ENCODE measurements at places on chromosomes 13 and 19.

- no peak for DNase-seq
Measured at GRCh38 chr13:112953591-112954487, 15.2 kb upstream of the MCF2L start.

DNA sequence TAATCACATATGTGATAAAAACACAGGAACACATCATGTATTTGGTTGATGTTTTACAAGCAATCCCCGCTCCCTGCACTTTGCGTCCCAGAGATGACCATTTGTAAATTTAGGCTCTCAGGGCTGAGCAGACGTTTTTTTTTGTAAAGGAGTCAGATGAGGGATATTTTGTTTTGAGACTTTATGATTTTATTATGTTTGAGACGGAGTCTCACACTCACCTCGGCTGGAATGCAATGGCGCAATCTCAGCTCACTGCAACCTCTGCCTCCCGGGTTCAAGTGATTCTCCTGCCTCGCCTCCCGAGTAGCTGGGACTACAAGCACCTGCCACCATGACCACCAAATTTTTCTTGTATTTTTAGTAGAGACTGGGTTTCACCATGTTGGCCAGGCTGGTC lies 1.4 kb downstream of the TLE6 start:
- no peak for DNase-seq

DNA sequence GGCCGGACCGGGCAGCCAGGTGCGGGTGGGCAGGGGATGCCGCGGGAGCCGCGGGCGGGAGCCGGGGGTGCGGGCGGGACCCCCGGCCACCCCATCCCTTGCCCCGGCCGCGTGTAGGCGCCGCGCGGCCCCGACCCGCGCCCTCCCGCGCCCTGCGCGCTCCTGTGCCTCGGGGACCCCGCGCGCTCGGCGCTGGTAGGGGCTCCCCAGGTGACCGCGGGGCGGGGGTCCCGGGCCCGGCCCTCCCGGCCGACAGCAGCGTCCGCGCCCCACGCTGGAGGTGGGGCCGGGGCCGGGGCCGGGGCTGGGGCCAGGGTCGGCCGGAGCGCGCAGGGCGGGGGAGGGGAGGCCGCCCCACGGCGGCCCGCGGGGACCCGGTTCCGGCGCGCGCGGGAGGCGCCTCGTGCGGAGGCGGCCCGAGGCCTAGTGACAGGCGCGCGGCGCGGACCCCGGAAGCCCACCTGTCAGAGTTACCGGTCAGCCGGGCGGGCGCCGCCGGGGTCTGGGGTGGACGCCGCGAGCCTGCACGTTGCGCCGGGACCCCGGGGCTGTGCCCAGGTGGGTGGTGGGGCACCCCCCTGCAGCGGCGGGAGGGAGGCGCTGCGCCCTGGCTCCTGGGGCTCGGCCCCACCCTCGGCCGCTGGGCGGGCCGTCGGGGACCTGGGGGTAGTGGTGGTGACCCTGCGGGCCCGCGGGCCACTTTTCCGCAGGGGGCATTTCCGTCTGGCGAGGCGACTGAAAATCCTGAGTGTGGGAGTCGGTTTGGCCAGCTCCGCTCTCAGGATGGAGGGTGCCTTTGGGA lies 518 bp downstream of the TFDP1 start:
- DNase-seq, result peak; percentile 27

GRCh38 chr19:8664671-8665057 lies 33.9 kb downstream of the ACTL9 start:
- no peak for DNase-seq

GRCh38 chr13:38763446-38764381 lies 76.8 kb downstream of the FREM2 start:
- peak; percentile 85 for DNase-seq

DNA sequence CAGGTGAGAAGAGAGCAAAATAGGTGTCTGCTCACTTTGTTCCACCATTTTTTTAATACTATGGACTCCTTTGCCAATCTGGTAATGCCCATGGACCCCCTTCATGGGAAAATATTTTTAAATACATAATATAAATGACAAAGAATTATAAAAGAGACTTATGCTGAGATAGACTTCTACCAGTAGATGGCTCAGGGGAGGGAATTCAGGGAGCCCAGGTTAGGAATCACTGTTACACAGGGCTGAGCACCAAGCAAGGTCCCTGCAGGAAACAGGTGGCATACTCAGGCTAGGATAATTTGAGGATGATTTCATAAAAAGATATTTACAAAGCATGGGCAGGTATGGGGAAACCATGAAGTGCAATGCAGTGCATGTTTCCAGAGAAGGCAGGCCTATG lies 525.9 kb downstream of the FGF9 start:
- DNase-seq, result peak; percentile 18

DNA sequence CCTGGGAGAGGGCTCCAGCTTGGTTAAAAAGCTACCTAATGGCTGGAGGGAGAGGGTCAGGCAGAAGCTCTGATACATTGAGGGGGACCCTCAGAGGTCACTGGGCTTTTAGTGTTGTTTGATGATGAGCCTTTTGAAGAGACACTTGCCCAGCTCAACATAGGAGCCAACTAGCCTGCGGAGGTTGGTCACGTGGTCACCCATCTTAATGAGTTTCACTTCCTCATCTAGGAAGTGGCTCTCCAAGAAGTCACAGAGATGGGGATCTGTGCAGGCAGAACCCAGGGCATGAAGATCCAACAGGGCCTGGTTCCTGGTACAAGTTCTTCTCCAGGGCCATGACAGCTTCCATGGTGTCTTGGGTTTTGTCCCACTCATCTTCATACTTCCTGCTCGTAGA lies 33.4 kb downstream of the IPO5 start:
- DNase-seq, result no peak

- peak; percentile 2 for DNase-seq
Measured at GRCh38 chr13:68369739-68370138, 1139.6 kb upstream of the PCDH9 start.

DNA sequence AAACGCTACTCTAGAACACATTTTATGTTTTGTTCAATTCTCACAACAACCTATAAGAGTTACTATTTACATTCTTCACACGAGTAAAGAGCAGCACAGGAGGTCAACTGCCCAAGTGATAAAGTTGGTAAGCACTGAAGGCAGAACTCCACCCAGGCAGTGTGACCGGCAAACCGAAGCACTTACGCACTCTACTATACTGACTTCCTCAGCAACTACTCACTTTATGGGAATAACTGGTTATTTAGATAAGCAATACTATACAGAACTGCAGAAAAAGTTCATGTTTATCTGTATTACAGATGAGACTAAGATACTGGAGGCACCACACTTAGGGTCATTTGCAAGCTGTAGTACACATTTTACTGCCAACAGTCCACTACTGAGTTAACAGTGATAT lies 28.8 kb downstream of the FOXO1 start:
- no peak for DNase-seq

DNA sequence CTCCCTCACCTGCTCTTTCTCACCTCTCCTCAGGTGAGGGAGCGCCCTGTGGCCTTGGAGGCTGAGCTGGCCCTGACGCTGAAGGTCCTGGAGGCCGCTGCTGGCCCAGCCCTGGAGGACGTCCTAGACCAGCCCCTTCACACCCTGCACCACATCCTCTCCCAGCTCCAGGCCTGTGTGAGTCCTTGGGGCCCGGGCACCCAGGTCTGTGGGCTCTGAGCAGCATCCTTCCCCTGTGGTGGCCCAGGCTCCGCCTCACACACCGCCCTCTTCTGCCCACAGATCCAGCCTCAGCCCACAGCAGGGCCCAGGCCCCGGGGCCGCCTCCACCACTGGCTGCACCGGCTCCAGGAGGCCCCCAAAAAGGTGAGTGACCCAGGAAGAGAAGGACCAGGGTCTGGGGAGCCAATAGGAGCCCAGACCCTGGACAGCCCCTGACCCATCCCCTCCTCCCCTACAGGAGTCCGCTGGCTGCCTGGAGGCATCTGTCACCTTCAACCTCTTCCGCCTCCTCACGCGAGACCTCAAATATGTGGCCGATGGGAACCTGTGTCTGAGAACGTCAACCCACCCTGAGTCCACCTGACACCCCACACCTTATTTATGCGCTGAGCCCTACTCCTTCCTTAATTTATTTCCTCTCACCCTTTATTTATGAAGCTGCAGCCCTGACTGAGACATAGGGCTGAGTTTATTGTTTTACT lies 1.9 kb downstream of the IFNL1 start:
- DNase-seq, result no peak

- peak; percentile 84 for DNase-seq
Measured at GRCh38 chr19:4233282-4233853, 4.0 kb downstream of the EBI3 start.

DNA sequence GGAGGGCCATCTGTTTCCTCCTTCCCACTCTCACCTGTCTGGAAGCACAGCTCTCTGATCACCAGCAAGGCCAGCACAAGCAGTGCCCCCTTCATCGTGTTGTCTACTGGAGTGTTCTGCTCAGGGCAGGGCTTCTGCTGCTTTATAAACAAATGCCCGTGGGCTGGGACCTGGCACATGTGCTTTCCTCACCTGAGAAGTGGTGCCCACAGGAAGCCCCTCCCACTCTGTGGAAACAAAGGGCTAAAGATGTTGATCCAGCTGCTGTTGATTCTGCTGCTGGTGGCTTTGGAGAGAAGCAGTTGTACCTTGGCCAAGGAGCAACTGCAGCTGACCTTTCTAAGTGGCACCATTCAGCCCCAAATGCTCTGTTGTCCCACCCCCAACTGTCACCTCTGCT lies 26.4 kb upstream of the ZNF181 start:
- no peak for DNase-seq

DNA sequence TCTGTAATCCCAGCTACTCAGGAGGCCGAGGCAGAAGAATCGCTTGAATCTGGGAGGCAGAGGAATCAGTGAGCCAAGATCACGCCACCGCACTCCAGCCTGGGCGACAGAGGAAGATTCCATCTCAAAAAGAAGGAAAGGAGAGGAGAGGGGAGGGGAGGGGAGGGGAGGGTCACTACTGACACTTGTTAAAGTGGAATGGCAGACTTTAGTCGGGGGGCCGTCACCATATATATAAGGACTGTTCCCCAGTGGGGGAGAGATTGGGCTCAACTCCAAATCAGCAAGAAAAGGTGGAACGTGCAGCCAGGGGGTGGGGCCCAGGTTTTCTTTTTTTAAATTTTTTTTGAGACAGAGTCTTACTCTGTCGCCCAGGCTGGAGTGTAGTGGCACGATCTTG lies 26.2 kb downstream of the TPT1 start:
- no peak for DNase-seq

DNA sequence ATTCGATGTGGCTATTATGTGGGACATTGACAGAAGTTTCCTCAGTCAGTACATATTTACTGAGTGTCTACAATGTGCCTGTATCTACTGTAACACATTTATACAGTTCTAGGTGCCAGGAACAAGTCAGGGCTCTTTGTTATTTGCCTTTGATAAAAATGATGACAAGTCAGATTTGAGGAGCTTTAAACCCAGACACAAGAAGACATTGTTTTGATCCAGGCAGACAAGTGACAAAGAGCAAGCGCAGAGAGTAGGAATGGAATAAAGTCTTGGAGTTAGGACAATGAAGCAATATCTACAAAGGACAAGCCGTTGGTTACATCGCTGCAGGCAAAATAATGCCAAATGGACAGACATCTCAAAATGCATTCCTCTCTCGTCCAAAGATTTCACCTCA lies 70.1 kb downstream of the ITGBL1 start:
- no peak for DNase-seq

- DNase-seq, result no peak
Measured at GRCh38 chr13:67048084-67048820, 181.9 kb downstream of the PCDH9 start.

GRCh38 chr19:10499550-10500246 lies 3.5 kb downstream of the KEAP1 start:
- peak; percentile 70 for DNase-seq

GRCh38 chr19:50658441-50659317 lies 9.4 kb downstream of the C19orf81 start:
- peak; percentile 97 for DNase-seq

DNA sequence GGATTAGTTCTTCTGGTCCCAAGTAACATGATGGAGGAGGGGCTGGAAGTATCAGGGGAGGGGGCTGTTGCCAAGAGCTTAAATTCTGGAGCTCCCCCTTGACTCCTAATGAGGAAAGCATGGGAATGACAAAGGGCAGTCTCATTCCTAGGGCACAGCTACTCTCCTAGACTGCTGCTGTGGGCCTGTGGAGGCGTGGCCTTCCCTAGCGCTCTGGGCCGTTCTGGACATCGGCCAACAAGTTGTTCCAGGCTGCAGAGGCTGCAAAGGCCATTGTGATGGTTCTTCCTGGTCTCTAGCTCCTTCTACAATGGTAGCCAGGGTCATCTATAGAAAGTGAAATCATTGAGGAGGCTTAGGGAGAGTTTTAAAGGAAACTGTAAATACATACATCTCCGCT lies 916.6 kb downstream of the DIAPH3 start:
- no peak for DNase-seq

DNA sequence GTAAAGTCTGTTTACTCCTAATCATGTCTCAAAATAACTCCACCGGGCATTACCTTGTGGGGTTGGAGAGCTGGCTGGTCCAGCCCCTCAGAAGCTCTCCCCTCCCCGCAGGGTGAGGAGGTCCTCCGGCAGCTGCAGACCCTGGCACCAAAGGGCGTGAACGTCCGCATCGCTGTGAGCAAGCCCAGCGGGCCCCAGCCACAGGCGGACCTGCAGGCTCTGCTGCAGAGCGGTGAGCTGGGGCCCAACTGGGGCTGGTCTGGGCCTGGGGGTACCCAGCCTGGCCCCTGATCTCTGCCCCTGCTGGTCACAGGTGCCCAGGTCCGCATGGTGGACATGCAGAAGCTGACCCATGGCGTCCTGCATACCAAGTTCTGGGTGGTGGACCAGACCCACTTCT lies 20.2 kb downstream of the HIPK4 start:
- DNase-seq, result no peak

DNA sequence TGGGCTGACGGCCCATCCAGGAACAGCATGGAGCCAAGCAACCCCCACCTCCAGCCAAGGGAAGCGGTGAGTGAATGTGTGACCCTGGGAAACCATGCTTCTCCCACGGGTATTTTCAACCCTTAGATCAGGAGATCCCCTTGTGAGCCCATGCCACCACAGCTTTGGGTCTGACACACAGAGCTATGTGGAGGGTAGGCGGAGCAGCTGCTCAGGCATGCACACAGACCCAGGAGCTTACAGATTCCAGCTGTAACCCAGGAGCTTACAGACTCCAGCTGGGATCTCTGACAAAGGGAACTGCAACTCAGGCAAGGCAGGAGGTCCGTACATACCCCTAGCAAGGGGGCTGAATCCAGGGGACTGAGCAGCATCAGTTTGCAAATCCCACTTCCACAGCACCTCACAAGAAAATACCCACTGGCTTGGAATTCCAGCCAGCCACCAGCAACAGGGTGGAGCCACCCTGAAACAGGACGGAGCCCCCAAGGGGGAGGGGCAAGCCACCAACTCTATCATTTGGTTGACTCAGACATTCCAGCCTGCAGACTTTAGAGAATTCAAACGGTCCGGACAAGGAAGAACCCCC lies 40.8 kb upstream of the RFXAP start:
- peak; percentile 65 for DNase-seq

- peak; percentile 36 for DNase-seq
Measured at GRCh38 chr19:45146251-45146650, 14.5 kb downstream of the NKPD1 start.

DNA sequence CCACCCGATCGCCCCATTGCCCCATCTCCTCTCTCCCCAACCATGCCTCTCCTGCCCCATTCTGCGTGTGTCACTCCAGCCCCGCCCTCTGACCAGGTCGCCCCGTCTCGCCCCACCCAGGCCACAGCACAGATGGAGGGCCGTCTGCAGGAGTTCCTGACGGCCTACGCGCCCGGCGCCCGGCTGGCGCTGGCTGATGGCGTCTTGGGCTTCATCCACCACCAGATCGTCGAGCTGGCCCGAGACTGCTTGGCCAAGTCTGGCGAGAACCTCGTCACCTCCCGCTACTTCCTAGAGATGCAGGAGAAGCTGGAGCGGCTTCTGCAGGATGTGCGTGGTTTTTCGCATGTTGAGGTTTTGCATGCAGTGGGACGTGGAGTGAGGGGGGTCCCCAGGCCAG lies 26.2 kb downstream of the MAST3 start:
- no peak for DNase-seq

All from GM23338 (cell line).